ENCODE measurements at places on chromosomes 3 and 15.

GRCh38 chr3:55327131-55327920 is 159.8 kb downstream of the WNT5A start:
- H3K36me3 ChIP-seq, result no peaks in the 10 kb centered on the region
- no peak overlapping the region for H3K4me3 ChIP-seq
- no peak for DNase-seq
- H3K27ac ChIP-seq, result no peak overlapping the region
- no peaks in the 10 kb centered on the region for H3K27me3 ChIP-seq
- H3K4me1 ChIP-seq, result peaks cover 31% of the 10 kb centered on the region

- H3K4me1 ChIP-seq, result peaks cover 17% of the 10 kb centered on the region
- DNase-seq, result peak; percentile 74
- H3K36me3 ChIP-seq, result no peaks in the 10 kb centered on the region
- peaks cover 8% of the 10 kb centered on the region for H3K27me3 ChIP-seq
- no peak overlapping the region for H3K27ac ChIP-seq
These were observed 154.1 kb downstream of the TJP1 start for GRCh38 chr15:29668120-29668602.

DNA sequence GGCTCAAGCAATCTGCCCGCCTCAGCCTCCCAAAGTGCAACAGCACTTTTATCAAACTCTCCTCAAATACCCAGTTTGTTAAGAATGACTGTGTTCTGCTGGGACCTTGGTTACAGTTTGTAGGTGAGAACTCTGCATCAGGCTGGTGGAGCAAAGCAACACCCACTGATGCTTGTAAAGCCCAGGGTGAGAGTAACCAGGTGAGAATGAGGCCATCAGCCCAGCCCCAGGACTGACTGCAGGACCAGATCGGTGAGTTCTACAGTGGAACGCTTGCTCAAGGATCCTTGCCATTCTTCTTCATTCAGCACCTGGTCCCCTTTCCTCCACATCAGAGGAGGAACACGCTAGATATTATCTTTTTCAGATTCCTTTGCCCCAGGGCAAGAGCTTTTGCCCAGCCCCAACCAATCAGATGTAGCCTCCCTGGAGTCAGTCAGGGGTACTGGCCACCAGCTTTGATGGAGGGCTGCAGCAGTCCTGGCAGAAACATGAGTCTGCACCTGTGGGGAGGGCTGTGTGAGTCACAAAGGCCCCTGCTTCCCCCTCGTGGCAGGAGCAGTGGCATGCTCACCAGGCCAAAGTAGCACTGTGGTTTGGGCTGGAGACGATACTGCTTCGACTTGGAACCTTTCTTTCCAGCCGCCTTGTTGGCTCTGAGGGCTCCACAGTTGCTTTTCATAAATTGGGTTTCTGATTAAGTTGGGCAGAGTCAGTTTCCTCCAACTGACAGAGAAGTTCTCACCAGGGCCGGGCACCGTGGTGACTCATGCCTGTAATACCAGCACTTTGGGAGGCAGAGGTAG is 3.5 kb upstream of the SHISA5 start:
- H3K4me3 ChIP-seq, result no peak overlapping the region
- DNase-seq, result peak; percentile 55
- peaks cover 4% of the 10 kb centered on the region for H3K36me3 ChIP-seq
- H3K27ac ChIP-seq, result no peak overlapping the region
- peaks cover 6% of the 10 kb centered on the region for H3K27me3 ChIP-seq

- peak overlapping the region; percentile 92 for H3K4me3 ChIP-seq
- H3K36me3 ChIP-seq, result peaks cover 29% of the 10 kb centered on the region
- H3K27ac ChIP-seq, result peak overlapping the region; percentile 59
- no peak for DNase-seq
- peaks cover 37% of the 10 kb centered on the region for H3K4me1 ChIP-seq
These were observed 1.5 kb downstream of the CTDSPL start for GRCh38 chr3:37862903-37863815.

- no peaks in the 10 kb centered on the region for H3K36me3 ChIP-seq
- peaks cover 9% of the 10 kb centered on the region for H3K27me3 ChIP-seq
- DNase-seq, result peak; percentile 54
- H3K27ac ChIP-seq, result peak overlapping the region; percentile 86
- peaks cover 41% of the 10 kb centered on the region for H3K4me1 ChIP-seq
- H3K4me3 ChIP-seq, result no peak overlapping the region
These were observed 117.8 kb downstream of the WNT5A start for GRCh38 chr3:55369141-55369847.

GRCh38 chr15:69373406-69373805 is 40.7 kb upstream of the KIF23 start:
- H3K36me3 ChIP-seq, result peaks cover 6% of the 10 kb centered on the region
- no peak overlapping the region for H3K4me3 ChIP-seq
- no peaks in the 10 kb centered on the region for H3K27me3 ChIP-seq

- DNase-seq, result no peak
- H3K36me3 ChIP-seq, result no peaks in the 10 kb centered on the region
- peaks cover 29% of the 10 kb centered on the region for H3K4me1 ChIP-seq
- H3K27ac ChIP-seq, result peak overlapping the region; percentile 16
- no peak overlapping the region for H3K4me3 ChIP-seq
These were observed 11.0 kb upstream of the ARL14 start for GRCh38 chr3:160665784-160666526.

- H3K36me3 ChIP-seq, result peaks cover 15% of the 10 kb centered on the region
- no peak overlapping the region for H3K27ac ChIP-seq
- peaks cover 6% of the 10 kb centered on the region for H3K4me1 ChIP-seq
- DNase-seq, result no peak
- no peak overlapping the region for H3K4me3 ChIP-seq
- no peaks in the 10 kb centered on the region for H3K27me3 ChIP-seq
These were observed 58.1 kb downstream of the NGLY1 start for GRCh38 chr3:25724948-25725645.

DNA sequence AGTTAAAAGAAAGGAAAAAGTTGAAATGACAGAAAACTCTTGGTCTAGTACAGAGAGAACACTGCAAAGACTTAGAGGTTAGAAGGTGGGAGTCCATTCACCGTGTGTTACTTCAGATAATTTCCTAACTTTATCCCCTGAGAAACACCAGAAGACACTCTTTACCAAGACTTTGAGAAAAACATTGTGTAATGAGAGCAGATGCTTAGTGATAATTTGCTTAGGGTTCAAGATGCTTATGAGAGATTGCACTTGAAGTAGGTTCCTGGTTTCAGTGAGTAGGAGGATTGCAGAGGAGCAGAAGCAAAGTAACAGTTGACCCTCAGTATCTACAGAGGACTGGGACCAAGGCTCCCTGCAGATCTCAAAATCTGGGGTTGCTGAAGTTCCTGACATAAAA is 594.1 kb downstream of the NR2F2 start:
- no peaks in the 10 kb centered on the region for H3K27me3 ChIP-seq
- H3K36me3 ChIP-seq, result peaks cover 4% of the 10 kb centered on the region
- no peak overlapping the region for H3K27ac ChIP-seq
- no peak for DNase-seq
- H3K4me3 ChIP-seq, result no peak overlapping the region
